Stimulated activated CD8-positive, alpha-beta memory T cell treated with anti-CD3 and anti-CD28 coated beads, Interleukin-7, amount 100 ng/mL, for 24 hours (primary cell): ENCODE measurements at places on chromosomes 12 and 14.

GRCh38 chr12:109092497-109093021 is 713 bp downstream of the ALKBH2 start:
- DNase-seq: no peak

- DNase-seq: no peak
These were observed 60.6 kb downstream of the FBXL14 start for GRCh38 chr12:1533602-1534304.

DNA sequence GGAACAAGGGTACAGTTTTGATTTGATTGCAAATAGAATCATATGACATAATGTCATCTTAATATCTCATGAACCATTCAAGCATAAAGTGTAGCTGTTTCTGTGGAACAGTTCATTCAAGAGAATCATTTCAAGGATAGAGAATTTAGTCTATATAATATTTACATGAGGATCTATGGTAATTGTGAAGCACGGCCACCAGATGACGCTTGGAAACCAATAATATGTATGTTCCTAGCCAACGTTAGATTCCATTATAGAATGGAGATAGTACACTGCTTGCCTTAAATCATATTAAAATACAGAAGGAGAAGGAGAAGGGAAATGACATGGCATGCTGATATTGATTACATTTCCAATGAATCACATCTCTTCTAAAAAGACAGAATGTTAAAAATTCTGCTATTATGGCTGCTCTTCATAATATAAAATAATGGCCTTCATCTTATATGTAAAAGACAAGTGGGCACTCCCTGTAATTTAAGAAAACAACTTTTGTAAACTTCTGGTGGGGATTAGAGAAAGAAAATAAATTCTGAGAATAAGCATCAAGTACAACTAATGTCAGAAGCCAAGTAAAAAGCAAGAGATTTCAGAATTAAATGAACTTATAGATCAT is 351.0 kb downstream of the NAV3 start:
- no peak for DNase-seq

DNA sequence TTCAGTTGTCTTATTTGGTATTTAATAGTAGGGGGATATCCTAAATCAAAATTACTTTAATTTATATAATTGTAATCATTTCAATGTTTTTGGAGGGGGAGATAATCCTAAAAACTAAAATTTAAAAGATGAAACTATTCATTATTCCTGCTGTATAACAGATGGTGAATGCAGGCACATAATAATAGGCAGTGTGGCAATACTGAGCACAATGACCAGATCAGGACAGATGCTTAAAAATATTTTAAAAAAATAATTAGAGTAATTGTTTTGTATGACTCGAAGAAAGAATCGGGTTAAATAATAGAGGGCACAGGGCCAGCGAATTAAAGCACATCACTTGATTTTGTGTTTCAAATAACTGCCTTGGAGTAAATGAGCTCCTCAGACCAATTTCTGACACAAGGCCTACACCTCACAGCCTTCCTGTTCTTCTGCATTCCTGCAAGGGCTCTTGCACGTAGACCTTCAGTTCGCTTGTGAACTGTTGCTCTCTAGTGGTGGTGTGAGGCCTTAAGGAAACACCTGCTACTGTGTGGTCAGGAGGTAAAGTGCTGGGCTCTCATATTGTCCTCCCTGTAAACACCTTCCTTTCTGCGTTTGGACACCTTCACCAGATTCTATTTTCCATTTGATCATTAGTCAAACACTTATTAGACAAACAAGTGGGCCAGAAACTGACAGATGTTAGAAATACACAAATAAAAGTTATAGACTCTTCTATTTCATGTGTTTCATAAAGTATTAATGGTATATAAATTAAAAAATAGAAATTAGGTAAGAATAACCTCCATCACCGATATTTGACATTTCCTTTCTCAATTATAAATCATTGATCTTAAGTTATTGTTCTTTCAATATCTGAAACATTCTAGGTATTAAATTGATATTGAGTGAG is 29.3 kb upstream of the KLRF1 start:
- peak; percentile 11 for DNase-seq

DNA sequence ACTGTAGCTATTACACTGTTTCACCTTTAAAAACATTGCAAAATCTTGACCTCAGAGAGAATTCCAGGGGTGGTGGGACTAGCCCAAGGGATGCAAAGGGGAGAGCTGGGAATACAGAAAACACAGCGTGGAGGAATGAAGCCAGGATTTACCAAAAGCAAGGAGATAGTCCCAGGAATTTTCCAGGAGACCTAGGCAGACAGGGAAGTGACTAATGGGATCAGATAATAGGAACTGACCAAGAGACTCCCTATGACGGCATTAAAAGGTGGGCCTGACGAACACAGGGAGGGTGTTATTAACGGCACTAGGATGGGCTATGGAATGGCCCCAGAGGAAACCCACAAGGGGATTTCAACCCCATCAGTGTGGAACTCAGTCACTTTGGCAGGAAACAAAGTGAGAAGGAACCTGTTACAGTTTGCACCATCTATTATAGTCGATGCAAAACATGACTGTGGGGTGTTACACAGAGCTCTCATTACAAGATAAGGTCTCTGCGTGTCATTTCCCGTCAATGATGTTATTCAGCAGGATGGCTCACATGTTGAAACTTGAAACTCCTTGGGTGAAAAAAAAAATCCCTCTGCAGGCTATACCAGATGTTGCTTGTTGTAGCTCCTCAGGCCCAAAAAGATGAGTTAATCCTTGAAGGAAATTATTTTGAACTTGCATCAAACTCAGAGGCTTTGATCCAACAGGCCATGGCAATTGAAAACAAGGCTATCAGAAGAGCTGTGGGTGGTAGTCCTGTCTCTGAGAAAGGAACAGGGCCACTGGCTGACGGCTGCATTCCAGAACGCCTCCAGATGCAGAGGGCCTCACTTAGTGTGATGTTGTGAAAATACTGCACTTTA is 58.7 kb downstream of the DRAM1 start:
- DNase-seq: no peak

DNA sequence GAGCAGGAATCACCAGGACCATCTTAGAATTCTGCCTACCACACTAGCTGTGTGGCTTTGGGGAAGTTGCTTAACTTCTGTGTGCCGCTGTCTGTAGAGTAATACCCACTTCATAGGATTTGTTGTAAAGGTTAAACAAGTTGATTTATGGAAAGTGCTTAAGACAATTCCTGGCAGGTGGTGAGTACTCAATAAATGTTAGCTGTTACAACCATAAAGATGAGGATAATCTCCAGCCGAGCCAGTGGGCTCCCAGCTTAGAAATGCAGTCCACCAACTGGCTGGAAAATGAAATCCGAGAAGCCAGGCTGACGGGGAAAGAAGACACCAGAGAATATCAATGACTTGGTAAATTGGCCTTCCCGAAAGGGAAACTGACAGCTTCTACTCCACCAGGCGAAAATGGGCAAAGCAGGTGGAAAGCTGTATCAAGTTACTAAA is 173.5 kb downstream of the CHST11 start:
- DNase-seq: no peak

DNA sequence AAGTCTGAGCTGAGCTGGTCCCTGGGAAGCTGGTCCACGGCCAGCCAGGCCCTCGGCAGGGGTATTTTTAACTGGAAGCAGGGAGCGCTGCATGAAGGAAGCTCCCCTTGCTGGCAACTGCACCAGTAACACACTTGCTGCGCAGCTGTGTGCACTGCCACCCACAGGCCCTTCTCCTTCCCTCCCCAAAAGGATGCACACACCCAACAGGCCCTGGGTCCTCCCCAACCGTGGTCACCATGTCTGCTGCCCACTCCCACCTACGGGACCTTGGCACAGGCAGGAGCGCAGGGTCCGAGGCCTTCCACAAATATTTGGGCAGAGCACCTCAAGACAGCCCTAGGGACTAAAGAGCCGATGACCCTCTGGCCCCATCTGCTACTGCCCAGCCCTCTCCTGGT is 157.0 kb upstream of the PRMT8 start:
- no peak for DNase-seq

- peak; percentile 18 for DNase-seq
These were observed 794 bp downstream of the RCOR1 start for GRCh38 chr14:102593061-102593824.
